NCI-H2227 treated with DMSO at 0.1 percent for 48 hours (cell line): ENCODE measurements at places on chromosomes 2 and 18.
A peak's percentile ranks its signal among the peaks of the same experiment; 100 is the strongest.

GRCh38 chr2:3174626-3175567 lies 202.7 kb downstream of the EIPR1 start:
- no peak for DNase-seq

DNA sequence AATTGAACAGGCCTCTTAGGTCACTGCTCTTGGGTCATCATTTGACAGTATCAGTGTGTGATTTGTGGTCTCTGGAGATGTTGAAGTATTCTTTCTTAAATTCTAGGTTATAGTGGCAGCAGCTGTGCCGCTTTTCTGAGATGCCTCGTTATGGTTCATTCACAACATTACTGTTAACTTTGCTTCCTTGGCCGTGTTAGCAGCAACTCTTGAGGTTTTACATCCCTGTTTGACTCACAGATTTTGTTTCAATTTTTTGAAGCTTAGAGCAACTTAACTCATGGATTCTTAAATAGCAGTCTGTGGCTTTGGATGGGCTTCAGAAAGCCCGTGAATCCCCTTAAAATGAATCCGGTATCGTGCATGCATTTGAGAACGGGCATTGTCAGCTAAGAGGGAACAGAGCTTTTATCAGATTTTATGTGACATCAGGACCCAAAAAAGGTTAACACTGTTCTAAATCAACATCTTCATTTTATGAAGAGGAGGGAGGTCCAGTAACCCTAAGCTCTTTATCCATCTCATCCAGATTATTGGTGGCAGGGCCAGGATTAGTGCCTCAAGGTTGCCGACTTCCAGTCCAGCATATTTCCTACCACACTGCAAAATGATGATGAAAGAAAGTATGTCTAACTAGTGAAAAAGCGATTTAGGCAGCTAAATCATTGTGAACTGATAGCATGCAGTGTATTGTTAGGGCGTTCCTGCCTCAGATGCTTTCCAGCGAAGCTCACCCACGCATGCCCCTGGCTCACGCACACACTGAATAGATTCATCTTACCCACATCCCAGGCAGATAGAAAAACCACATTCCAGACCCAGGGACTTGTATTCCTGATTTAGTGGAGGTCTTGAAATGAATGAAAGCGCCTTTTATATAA lies 5.1 kb downstream of the TRIB2 start:
- DNase-seq, result peak; percentile 60

GRCh38 chr2:236158969-236159777 lies 9.0 kb downstream of the GBX2 start:
- no peak for DNase-seq

DNA sequence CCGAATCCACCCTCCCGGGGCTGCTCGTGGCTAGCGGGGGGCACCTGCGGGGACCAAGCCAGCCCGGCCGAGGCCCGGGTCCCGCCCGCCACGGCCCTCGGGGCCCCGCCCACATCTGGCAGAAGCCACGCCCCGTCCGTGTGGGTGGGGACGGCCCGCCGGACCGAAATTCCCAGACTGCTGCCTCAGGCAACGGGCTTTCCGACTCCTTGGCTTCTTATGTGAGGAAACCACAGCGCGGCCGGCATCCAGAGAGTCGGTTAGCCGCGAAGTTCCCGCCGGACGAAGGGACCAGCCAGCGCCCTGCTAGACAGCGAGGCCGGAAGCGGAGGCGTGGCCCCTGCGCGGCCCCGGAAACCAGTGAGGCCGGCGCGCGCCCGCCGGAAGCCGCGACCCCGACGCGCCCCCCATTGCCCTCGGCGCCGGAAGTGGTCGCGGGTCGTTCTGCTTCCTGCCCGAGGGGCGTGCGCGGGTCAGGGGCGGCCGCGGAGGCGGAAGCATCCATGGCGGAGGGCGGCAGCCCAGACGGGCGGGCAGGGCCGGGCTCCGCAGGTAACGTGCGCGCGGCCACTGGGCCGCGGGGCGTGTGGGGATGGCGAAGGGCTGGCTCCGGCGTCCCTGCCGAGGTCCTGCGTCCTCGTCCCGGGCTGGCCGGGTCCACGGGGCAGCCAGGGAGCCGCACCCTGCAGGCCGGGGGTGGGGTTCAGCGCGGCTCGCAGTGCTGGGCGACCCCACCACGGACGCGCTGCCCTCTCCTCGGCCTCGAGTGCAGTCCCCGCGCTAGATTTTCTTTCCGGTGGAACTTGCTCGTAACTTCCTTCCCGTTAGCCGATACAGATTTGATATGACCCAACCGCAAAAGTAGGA lies at the start of gene ASB1:
Gene ASB1, plus strand, starts transcription at position 360 of the 867 bp plus-strand sequence. Its CDS starts 144 bp downstream, at position 504.
- DNase-seq, result peak; percentile 61

GRCh38 chr2:102664471-102664909 lies 45.1 kb downstream of the SLC9A2 start:
- no peak for DNase-seq

GRCh38 chr2:152497481-152498052 lies 162.6 kb downstream of the FMNL2 start:
- DNase-seq, result no peak

DNA sequence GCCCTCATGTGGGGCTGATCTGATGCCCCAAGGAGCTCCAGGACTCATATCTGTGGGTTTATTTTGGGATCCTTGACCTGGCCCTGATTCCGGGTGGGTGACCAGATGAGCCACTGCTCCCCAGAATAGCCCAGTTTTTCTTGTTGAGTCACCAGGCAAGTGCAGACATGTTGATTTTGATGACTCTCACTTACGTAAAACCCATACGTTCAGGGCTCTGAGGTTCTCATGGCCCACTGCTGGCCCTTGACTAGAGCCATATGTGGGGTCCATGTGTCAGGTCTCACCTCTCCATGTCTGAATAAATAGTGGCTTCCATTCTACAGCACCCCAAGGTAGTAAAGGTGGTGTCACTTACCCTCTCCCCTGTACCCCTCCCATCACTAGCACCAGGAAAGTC lies 41.9 kb downstream of the CDC42EP3 start:
- no peak for DNase-seq
